Natural killer cell (primary cell): ENCODE measurements at places on chromosomes 3 and 15. TPM values are rescaled to one million over a fixed set of nuclear protein-coding genes. Genes with fewer than 3 reads are reported as not detected.
A peak's percentile ranks its signal among the peaks of the same experiment; 100 is the strongest.

- H3K4me3 ChIP-seq: no peak overlapping the region
- no peak for DNase-seq
- peaks cover 3% of the 10 kb centered on the region for H3K27me3 ChIP-seq
Measured at GRCh38 chr15:86235667-86236066, 156.0 kb downstream of the AGBL1 start.

DNA sequence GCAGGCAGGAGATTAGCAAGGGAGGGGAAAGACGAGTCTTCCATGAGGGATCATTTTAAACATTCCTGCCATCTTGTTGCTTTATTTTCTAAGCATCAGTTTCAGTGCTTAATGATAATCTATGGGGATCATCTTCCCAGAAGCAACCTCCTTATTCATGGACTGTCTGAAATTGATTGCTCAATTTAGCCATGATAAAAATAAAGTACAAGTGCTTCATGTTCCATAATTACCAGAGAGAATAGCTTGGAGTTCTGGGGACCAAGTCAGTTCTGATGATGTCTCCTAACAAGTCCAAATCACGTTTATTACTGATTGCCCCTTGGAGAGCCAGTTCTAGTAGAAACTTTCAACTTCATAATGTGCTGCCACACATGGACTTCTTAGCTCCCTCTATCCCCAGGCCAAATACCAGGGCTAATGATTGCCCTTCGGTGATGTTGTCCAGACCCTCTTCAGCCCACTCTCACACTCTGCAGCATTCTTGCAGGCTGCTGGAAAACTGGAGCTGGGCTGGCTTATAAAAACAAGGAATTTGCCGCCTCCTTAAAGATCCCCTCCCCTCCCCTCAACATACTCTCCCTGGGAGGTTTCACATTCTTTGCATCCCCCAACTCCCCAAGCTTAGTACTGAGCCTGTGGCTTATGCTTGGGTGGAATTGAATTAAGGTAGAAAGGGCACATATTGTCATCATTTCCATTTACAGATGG is 222.1 kb upstream of the ADAMTS9 start:
- H3K36me3 ChIP-seq: no peaks in the 10 kb centered on the region
- no peak overlapping the region for H3K27ac ChIP-seq
- H3K27me3 ChIP-seq: no peaks in the 10 kb centered on the region
- DNase-seq: no peak

- no peaks in the 10 kb centered on the region for H3K27me3 ChIP-seq
- no peak overlapping the region for H3K27ac ChIP-seq
- no peak for DNase-seq
- no peak overlapping the region for H3K4me3 ChIP-seq
- H3K36me3 ChIP-seq: no peaks in the 10 kb centered on the region
Measured at GRCh38 chr3:162285259-162285658, 788.7 kb downstream of the OTOL1 start.

DNA sequence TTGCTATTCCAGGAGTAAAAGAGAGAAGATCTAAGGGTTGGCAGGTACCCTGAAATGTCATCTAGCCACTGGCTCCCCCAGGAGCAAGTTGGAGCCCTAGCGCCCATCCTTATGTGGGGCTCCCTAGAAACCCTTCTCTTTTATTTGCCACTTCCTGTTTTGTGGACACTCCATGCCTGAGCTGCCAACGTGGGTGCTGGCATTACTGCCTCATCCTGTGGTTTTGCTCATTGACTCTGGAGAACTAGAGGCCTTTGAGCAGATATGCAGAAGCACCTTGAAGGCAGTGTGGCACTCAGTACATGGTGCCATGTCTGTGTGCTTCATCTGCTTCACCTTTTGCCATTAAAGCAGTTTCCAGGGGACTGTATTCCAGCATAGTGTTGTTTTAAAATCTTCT is 8.1 kb downstream of the EDEM1 start:
- no peak overlapping the region for H3K4me3 ChIP-seq
- H3K36me3 ChIP-seq: peaks cover 9% of the 10 kb centered on the region
- peaks cover 44% of the 10 kb centered on the region for H3K4me1 ChIP-seq
- DNase-seq: no peak
- peak overlapping the region; percentile 45 for H3K27ac ChIP-seq
- H3K27me3 ChIP-seq: no peaks in the 10 kb centered on the region

DNA sequence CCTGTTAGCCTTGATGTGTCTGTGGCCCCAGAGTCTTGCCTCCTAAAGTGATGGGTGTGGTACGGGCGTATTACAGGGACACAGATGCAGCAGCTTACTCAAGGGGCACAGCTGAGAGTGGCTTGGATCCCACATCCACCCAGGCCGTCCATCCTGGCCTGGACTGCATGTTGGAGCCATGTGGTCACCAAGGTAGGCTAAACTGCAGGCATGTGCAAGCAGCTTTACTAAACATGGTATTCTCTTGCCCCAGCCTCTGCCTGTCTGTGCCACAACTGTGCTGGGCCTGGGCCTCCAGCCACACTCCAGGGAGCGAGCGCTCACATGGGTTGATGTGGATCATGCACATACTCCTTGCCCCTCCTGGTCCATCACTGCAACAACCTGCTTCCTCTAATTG is 6.1 kb upstream of the GPR62 start:
- no peaks in the 10 kb centered on the region for H3K27me3 ChIP-seq
- H3K36me3 ChIP-seq: no peaks in the 10 kb centered on the region
- H3K4me1 ChIP-seq: peaks cover 2% of the 10 kb centered on the region
- no peak for DNase-seq
- no peak overlapping the region for H3K27ac ChIP-seq
- no peak overlapping the region for H3K4me3 ChIP-seq

DNA sequence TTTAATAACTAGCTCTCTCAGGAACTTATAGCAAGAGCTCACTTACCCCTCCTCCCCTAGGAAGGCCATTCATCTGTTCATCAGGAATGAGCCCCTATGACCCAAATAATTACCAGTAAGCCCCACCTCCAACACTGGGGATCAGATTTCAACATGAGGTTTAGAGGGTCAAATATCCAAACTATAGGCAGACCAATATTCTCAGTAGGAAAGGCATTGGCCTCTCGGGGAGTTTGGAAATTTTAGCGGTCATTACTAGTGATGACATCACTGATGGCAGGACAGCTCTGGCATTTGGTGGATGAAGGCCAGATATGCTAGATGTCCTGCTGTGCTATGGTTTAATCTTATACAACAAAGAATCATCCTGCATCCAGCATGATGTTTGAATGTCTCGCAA is 15.2 kb upstream of the CD47 start:
- no peak overlapping the region for H3K4me3 ChIP-seq
- no peak overlapping the region for H3K27ac ChIP-seq
- H3K36me3 ChIP-seq: no peaks in the 10 kb centered on the region
- H3K4me1 ChIP-seq: peaks cover 27% of the 10 kb centered on the region

- peak; percentile 27 for DNase-seq
- no peak overlapping the region for H3K27ac ChIP-seq
- no peaks in the 10 kb centered on the region for H3K36me3 ChIP-seq
- H3K27me3 ChIP-seq: no peaks in the 10 kb centered on the region
- no peak overlapping the region for H3K4me3 ChIP-seq
- H3K4me1 ChIP-seq: peaks cover 24% of the 10 kb centered on the region
Measured at GRCh38 chr15:67061811-67062368, 3.5 kb upstream of the SMAD3 start.

- H3K27ac ChIP-seq: no peak overlapping the region
- H3K4me3 ChIP-seq: no peak overlapping the region
- no peaks in the 10 kb centered on the region for H3K36me3 ChIP-seq
- DNase-seq: no peak
Measured at GRCh38 chr3:43054754-43055153, 51.1 kb downstream of the POMGNT2 start.

DNA sequence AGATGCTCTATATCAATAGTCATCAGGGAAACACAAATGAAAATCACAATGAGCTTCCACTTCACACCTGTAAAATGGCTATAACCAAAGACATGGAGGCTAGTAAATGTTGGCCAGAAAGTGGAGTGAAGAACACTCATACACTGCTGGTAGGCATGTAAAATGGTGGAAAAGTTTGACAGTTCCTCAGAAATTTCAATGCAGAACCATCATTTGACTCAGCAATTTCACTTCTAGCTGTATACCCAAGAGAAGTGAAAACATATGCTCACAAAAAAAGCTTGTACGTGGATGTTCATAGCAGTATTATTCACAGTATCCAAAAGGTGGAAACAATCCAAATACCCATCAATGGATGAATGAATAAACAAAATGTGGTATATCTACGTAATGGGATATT is 19.2 kb upstream of the TOP2B start:
- no peak overlapping the region for H3K4me3 ChIP-seq
- no peaks in the 10 kb centered on the region for H3K36me3 ChIP-seq
- H3K27ac ChIP-seq: no peak overlapping the region
- no peaks in the 10 kb centered on the region for H3K4me1 ChIP-seq
- DNase-seq: no peak

GRCh38 chr15:95742836-95743235 is 587.7 kb upstream of the NR2F2 start:
- no peaks in the 10 kb centered on the region for H3K36me3 ChIP-seq
- no peak overlapping the region for H3K27ac ChIP-seq
- no peak overlapping the region for H3K4me3 ChIP-seq
- DNase-seq: no peak
- peaks cover 6% of the 10 kb centered on the region for H3K4me1 ChIP-seq

DNA sequence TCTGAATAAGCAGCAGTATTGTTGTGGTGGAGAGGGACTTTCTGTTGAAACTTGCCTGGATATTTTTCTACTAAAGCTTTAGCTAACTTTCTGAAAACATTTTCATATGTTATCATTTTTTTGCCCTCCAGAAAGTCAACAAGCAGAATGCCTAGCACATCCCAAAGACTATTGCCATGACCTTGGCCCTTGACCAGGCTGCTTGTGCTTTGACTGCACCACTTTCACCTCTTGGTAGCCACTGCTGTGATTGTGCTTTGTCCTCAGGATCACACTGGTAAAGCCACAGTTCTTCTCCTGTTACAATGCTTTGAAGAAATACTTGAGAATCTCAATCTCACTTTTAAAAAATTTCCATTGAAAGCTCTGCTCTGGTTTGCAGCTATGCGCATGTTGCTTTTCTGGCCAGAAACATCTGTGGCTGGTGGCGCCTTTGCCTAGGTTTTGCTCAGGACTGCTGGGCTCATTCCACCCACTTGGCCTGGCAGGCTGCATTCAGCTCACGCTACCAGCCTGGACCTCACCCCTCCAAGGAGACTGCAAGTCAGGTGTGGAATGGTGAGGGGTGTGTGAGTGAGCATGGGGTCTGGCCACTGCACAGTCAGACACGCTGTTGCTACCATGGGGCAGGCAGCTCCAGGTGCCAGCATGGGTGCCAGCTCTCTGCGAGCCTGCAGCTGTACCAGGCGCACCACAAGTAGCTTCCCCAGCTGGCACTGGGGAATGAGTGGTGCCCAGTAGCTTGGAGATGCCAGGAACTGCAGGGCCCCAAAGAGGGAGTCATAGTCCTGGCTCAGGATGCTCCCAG is 89.8 kb upstream of the TNFSF10 start:
- H3K27ac ChIP-seq: no peak overlapping the region
- no peaks in the 10 kb centered on the region for H3K36me3 ChIP-seq
- no peak overlapping the region for H3K4me3 ChIP-seq
- H3K4me1 ChIP-seq: peaks cover 15% of the 10 kb centered on the region
- H3K27me3 ChIP-seq: no peaks in the 10 kb centered on the region

DNA sequence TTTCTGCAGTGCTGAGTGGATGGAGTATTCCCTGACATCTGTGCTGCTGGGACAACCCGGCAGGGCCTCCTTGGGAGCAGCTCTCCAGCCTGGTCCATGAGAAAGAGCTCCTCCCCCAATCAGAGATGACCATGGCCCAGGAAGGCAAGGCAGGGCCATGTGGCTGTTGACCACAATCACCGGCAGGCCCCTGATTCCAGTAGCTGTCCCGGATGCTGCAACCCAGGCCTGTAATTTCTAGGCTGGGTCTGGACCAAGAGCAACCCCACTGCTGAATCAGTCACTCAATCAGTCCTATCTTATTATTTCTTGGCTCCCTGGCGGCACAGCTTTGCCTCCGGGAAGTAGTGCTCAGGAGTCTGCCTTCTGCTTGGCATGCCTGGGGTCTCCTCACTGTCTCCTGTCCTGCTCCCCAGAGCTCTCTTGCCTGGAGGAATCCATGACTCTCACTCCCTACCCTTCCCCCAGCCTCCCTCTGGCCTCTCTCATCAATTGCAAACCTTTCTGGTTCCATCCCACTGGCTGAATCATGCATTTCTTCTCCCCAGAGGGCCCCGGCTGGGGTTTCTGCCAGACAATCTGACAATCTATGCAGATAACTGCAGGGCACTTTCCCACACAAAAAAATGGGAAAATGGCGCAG is 32.6 kb upstream of the ITGA11 start:
- no peaks in the 10 kb centered on the region for H3K4me1 ChIP-seq
- no peak for DNase-seq
- no peaks in the 10 kb centered on the region for H3K27me3 ChIP-seq
- no peak overlapping the region for H3K27ac ChIP-seq
- no peak overlapping the region for H3K4me3 ChIP-seq

DNA sequence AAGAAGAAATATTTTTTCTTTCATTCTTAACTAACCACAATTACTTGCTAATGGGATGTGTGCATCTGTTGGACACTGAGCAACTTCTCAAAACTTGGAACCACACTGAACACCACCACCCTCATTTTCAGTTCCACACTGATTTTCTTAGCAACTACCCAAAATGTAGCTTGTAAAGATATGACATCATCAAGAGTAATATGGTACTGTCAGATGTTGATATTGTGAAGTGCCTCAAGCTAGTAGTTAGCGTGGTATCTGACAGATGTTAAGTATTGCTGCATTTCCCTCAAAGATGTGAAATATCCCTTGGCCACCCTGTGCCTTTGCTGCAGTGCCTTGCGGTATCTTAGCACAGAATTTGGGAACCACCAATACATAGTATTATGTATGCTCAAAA is 9.3 kb downstream of the RFTN1 start:
- no peak for DNase-seq
- H3K4me1 ChIP-seq: peaks cover 33% of the 10 kb centered on the region
- H3K27me3 ChIP-seq: no peaks in the 10 kb centered on the region
- H3K36me3 ChIP-seq: peaks cover 13% of the 10 kb centered on the region
- H3K27ac ChIP-seq: no peak overlapping the region

DNA sequence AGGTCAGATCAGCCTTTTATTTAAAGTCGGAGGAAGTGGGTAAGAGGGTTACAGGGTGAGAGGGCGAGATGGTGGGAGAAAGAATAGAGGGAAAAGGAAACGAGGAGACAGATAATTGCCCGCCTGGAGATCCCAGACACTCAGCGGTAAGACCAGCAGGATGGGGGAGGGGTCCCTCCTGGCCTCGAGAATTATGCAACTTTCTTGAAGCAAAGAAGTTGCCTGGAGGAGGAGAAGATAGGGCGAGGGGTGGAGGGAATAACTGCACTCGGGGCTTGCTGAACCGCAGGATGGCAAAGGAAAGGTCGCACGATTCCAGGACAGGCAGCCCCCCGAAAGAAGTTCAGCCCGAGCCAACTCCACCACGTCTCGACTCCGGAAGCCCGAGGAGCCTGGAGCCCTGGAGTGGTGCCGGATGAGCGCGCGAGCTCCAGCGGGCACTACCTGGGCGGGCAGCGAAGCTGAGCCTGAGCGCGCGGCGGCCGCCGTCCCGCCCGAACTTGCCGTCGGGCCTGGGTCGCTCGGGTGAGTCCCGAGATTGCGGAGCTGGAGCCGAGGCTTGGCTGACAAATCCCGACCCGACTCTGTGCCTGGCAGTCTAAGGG is 402 bp downstream of the WWTR1 start:
- no peaks in the 10 kb centered on the region for H3K36me3 ChIP-seq
- peaks cover 20% of the 10 kb centered on the region for H3K4me1 ChIP-seq
- peak overlapping the region; percentile 54 for H3K4me3 ChIP-seq
- H3K27me3 ChIP-seq: peaks cover 16% of the 10 kb centered on the region
- no peak overlapping the region for H3K27ac ChIP-seq

GP5 gene
- total RNA-seq: 0.88 TPM

CACNA1D gene
- total RNA-seq: 10.1 TPM

LDHAL6B gene
- total RNA-seq: not detected

GUCA1C gene
- not detected for total RNA-seq

TUSC7 gene
- total RNA-seq: not detected

NUP210 gene
- total RNA-seq: 194 TPM

FAM131A gene
- 8.8 TPM for total RNA-seq

TGM5 gene
- total RNA-seq: not detected

TGM4 gene
- total RNA-seq: not detected

GHSR gene
- total RNA-seq: 0.63 TPM

MESP2 gene
- total RNA-seq: not detected

PRR20G gene
- not detected for total RNA-seq
